ENCODE measurements at places on chromosomes 3 and 15. TPM values are rescaled to one million over a fixed set of nuclear protein-coding genes. Genes with fewer than 3 reads are reported as not detected.

DNA sequence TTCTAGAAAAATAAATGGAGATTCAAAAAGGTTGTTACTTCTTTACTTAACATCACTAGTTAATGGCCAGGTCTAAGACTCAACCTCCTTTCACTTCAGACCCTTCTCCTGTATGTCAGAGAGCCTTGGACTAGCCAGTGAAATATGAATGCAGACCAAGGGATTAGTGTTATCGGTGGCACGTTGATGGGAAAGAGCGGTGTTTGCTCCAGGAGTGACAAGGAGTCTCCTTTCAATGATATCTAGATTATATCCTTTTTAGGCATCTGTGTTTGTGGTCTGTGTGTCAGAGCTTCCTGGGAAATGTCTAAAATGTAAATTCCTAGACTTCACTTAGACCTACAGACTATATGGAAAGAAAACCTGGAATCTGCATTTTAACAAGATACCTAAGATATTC, 658.0 kb upstream of the KCNMB2 start:
- peak; percentile 22 for DNase-seq

DNA sequence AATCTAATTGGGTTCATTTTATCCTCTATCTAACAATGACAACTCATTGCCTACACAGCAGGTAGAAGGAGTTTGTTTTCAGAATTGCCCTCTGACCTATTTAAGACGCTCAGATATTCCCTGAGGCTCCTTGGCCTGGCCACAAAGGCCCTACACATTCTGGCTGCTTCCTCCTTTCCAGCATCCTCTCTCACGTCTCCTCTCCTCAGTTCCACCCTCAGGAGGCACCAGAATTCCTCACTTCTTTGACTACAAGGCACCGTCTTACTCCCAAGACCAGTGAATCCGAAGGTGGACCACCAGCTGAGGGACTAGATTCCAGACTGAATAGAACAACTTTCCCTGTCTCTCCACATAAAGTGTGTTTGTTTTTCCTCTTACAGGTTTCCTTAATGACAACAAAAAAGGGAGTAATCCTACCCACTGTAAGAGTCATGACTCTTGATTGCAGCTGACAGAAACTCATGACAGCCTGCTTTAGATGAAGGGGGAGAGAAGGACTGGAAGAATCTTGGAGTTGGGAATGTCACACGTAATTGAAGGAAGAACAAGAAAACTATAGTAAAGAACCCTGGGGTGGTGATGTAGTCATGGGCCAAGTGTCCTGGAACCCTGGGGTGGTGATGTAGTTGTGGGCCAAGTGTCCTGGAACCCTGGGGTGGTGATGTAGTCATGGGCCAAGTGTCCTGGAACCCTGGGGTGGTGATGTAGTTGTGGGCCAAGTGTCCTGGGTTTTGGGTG, 22.0 kb upstream of the MUC20 start:
- DNase-seq = no peak

DNA sequence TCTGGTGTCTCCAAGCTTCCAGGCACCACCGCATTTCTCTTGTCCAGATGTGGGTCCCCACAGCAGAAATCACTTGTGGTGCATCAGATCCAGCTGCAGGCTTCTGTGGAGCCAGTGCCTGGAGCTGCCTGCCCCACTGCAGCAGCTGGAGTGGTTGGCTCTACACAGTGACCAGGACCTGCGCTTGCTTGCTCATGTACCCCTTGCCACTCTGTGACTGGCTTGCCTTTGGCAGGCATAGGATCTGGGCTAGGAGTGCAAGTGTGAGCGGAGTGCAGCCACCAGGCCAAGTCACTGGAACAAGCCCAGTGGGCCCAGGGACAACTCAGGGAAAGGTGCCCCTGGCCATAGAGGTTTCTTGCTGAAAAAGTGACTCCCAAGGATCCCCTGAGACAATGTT, 1400.0 kb upstream of the ALCAM start:
- DNase-seq = no peak

SPTBN5 gene
- polyA plus RNA-seq = 0.21 TPM

GRCh38 chr3:185046164-185046515, 106.7 kb downstream of the C3orf70 start:
- no peak for DNase-seq

GRCh38 chr3:128203169-128203568, 49.9 kb downstream of the EEFSEC start:
- no peak for DNase-seq

DNA sequence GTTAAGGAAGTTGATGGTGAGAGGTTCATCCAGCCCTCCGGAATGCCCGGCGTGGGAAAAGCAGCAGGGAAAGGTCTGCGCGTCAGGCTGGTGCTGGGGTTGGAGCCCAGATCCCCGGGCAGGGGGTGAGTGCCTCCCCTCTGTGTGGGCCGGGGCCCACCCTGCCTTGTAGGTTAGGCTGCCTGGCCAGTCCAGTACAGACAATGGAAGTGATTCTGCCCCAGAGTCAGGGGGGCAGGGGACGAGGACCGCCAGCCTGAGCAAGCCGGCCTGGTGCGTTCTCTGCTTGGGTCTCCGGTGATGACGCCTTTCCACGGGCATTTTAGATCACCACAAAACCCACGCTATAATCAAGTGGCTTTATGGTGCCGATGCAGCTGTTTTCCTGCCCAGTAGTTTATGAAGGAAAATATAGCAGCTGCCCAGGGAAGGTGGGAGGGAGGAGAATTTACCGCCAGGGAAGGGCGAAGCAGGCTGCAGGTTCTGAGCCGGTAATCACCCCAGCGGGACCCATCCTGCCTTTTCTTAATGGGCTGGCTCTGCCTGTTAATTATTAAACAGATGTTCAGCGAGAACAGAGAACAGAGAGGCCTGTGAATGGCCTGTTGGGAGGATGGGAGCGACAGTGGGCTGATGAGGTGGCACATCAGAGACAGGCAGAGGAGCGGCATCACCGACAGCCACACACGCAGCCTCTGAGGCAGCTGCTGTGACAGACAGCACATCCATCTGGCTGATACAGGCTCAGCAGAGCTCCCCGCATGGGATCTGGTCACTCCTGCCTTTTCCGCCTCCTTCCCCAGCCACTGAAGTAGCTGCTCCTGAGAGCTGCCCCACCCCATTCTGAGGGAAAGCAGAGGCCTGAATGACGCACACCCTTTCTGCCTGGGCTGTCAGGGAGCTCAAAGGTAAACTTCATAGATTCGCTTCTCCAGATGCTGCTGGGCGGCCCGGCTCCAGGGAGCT, 35.2 kb downstream of the BDH1 start:
- DNase-seq = peak; percentile 73

Data from fibroblast of lung (primary cell).